C1 segment of cervical spinal cord (tissue), 14 donors: ENCODE measurements at places on chromosomes 7 and 10.

GRCh38 chr7:22586101-22586785, 86.3 kb upstream of the STEAP1B start:
- DNase-seq = no peak

GRCh38 chr10:14173706-14174594, 156.8 kb downstream of the FRMD4A start:
- no peak for DNase-seq

- no peak for DNase-seq
These were observed 432.2 kb upstream of the KLF6 start for GRCh38 chr10:4217187-4217586.

- DNase-seq = no peak
These were observed 348.4 kb upstream of the MTPN start for GRCh38 chr7:136325578-136325977.

DNA sequence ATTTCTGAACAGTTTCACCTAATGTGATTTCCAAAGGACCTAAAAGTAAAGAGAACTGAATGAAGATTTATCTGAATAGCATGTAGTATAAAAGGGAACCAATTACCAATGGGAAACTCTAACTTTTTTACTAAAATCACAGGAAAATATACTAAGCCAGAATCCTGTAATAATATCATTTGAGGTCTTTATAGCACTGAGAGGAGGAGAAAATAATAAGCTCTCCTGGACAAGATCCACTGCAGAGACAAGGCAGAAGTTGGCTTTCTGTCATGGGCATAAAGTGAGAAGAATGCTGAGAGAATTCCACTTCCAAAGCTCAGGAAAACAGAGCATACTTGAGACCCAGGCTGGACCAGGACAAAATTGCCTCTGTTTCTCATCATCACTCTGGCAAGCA, 1131.4 kb downstream of the SORCS1 start:
- no peak for DNase-seq

DNA sequence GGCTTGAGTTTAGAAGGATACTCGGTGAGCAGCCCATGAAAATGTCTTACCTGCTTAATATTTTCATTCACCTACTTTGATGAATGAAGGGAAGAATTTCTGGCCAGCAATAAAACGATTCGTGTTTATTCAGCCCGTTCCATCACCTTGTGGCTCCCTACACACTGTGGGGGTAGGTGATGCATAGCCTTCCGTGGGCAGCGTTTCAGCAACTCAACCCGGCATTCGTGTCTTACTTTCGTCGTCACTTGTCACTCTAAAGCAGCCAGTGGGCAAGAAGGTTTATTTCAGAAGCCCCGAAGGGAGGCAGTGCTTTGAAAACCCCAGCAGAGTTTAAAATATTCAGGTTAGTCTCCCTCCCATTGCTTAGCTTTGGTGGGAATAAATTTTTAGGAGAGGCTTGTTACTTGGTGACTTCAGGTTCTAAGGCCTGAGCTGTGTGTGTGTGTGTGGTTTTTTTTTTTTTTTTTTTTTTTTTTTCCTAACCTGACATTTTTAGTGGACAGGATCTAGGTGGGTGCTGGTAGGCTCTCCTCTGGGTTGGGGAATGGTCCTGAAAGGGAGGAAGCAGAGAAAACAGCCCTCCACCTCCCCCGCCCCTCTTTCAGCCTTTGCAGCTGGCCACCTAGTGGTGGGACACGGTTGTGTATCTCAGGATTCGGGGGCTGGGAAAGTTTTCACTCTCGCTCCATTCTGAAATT, 1.8 kb downstream of the GRK5 start:
- DNase-seq = no peak

DNA sequence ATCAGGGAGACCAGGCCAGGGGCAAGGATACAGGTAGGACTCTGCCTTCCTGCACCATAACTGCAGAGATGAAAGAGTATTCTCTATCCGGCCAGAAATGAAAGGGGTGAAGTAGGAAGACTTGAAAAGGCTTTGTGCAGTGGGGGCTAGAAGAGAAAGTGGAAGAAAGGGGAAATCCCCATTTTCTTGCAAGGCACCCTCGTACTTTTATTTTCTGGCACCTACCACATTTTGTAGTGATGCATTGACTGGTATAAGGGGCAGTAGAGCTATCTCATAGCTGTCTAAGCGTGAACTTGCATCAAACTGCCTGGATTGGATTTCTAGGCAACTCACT, 752 bp upstream of the CAMK2G start:
- no peak for DNase-seq

GRCh38 chr7:140316165-140316661, 82.1 kb downstream of the SLC37A3 start:
- peak; percentile 7 for DNase-seq

DNA sequence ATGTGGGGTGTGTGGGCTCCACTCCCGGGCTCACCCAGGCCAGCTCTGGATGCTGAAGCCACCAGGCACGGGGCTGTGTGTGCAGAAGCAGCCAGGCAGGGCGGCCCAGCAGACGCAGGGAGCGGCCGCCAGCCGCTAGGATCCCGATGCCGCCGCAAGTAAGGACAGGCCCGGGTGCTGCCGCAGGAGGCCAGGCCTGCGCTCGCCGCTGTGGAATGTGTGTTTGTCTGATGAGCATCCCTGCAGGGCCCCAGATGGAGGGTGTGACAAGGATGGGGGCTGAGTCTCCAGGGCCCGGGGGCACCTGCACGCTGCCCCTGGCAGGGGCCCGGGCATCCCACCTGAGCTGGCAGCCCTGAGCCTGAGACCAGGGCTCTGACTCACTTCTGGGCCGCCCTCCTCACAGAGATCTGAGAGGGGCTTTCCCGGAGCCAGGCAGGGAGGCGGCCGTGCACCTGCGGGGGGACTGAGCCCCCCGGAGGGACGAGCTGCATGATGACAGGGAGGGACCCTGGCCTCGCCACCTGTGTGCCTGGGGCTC, 101.5 kb downstream of the FOXL3 start:
- no peak for DNase-seq

- DNase-seq = no peak
These were observed 3.5 kb upstream of the GNGT1 start for GRCh38 chr7:93902777-93903423.

- no peak for DNase-seq
These were observed 483.0 kb downstream of the PLXDC2 start for GRCh38 chr10:20299034-20299736.

DNA sequence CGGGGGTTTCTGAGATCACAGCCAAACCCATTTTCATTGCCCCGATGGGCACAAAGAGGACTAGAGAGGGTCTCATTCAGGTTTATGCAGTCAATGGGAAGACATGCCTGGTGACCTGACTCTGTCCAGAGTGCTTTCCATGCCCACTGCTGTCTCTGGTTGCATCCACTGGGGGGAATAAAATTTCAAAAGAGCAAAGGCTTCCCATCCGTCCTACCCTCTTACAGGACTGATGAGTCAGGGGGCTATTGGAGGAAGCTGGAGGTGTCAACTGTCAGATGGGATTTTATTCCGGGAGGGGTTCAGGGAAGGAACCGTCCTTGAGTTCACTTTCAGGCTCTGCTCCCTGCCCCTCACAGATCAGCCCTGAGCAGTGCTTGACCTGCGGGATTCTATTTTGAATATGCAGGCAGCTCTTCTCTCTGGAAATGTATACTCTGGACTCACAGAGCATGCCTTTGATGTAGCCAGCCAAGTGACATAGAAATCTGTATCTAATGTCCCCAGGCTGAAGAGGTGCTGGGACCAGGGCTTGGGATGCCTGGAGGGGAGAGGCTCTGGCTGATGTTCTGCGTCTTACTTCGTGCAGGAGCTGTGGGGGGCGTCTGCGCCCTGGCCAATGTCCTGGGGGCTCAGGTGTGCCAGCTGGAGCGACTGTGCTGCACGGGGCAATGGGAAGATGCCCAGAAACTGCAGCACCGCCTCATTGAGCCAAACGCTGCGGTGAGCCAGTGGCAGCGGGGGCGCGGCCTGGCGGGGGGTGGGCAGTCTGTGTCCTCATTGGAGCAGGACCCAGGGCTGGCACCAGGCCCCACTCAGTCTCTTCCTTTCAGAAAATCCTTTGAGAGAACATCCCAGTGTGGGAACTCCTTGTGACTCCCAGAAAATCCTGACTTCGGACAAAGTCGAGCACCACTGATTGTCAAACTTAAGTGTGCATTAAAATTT, 12.0 kb downstream of the C10orf62 start:
- DNase-seq = peak; percentile 45

DNA sequence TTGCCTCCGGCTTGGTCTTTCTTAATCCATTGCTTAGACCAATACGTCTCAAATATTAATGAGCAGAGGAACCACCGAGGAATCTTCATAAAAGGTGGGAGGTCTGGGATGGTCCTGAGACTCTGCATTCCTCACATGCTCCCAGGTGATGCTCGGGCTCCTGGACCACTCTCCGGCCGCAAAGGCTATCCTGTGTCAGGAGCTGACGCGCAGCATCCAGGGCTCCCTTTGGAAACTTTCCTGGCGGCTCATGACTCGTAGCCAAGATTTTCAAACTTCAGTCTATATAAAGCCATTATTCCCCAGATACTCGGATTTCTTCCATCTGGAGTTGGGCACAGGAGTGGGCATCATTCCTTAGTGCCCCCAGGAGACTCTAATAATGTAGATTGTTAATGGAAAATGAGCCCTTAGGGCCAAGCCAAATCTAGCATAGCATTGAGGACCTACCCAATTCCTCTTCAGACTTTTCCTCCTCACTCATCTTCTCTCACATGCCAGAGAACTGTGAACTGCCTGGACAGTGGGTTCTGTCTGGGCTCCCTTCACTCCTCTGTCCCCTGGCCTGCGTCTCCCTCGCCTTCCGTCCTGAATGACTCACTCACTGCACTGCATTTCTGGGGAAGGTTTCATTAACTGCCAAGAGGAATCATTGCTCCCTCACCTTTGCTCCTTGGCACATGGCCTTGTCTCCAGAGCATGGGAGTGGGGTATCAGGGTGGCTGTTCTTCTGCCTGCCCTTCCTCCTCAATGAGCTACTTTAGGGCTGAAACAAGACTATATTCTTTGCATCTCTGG, 89.3 kb downstream of the MKI67 start:
- no peak for DNase-seq

GRCh38 chr10:13678101-13678843, 91.5 kb downstream of the PRPF18 start:
- no peak for DNase-seq

DNA sequence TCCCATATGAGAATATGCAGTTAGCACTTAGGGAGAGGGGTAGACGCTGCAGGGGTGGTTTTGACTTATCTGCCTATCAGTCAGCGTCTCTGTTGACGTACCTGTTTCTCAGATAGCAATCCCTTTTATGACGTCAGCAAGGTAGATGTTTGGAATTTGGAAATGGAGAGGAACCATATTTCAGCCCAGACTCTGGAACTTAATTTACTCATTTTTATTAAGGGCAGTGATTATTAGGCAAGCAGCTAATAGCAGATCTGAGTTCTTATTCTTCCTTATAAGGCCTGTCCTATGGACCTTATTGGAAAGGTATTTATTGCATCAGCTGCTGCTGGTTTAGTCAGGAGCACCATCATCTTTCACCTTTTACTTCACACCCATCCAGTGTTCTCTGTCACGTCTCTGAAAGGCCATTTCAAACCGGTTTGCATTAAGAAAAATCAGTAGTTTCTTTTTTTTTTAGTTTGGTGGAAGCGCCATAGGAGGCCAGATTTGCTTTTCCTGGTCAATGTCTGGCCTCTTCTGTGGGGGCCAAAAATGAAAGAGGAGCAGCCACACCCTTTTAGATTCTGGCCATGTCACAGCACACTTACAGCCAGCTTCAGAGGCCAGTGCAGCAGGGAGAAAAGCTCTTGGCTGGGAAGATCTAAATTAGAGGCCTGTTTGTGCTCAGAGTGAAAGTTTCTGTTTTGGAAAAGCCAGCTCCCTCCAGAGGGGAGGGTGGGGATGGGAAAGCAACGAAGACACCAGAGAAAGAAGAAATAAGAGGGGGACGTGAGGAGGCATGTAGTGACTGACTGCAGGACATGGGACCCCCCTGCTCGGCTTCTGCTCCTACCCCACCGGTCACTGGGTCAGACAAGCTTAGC, 146.3 kb downstream of the TCF7L2 start:
- peak; percentile 7 for DNase-seq

DNA sequence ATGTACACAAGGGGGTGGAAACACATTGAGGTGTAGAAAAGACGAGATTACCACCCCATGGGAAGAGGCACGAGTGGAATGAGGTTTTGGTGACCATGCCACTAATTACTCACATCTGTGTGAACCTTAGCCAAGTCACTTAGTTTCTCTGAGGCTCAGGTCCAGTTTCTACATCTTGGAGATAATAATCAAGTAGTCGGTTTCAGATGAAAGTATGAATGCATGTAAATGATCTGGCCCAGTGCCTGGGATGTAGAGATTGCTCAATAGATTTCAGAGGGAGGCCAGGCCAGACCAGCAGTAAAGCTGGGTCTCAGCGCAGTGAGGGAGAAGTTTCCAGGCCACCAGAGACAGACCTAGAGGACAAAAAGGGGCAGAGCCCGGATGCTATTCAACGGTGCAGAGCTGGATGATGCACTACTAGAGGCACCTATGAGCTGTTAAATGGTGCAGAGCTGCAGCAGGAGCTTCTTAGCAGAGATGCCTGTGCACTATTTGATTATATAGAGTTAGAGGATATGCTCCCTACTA, 725.1 kb downstream of the GRID1 start:
- no peak for DNase-seq

GRCh38 chr7:137999496-138000080, 2.3 kb downstream of the CREB3L2 start:
- DNase-seq = no peak

DNA sequence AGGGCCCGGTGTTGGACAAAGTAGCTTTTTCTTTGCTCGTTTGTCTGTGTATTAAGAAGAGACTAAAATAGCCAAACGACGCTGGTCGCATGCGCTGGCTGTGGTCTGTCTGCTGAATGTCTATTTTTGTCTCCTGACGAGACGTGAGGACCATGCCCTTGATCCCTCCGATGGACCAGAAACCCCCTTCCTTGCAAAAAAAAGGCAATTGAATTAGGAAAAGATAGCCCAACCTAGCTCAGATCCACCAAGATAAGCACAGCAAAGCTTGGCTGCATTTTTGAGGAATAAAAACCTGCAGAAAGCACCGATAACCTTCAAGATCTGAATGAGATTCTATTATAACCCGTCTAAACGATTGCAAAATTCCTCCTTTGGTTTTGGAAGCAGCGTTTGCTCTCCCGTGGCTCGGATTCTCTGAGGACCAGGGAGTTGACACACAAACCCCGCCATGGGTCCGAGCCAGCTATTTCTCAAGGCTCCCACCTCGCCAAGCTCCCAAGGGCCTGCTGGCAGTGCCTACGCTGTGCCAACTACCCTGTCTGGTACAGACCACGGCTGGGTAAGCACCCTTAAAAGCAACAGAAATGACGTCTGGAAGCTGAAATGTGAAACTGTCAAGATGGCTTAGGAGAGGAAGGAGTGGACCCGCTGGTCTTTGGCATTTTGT, 17.7 kb upstream of the TTYH3 start:
- peak; percentile 26 for DNase-seq

DNA sequence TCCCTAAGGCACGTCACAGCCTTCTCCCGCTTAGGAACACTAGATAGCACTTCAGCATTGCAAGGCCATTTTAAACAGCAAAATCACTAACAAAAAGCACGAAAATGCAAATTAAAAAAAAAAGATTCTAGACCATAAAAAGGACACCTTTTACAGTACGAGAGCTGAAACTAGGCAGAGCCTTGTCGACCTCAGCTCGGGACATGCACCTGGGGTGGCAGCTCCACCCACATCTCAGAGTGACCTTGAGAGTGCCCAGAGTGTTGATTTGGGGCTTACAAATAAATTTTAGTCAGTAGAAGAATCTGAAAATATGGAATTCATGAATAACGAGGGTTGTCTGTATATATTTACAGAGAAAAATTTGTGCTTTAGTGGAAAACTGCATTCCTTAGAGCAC, 1.1 kb downstream of the MRPS24 start:
- no peak for DNase-seq

- DNase-seq = no peak
These were observed 78.3 kb downstream of the LRRC17 start for GRCh38 chr7:102991077-102991539.

GRCh38 chr7:39855325-39855674, 94.8 kb upstream of the CDK13 start:
- no peak for DNase-seq
